ENCODE measurements at places on chromosomes 7 and 10.

DNA sequence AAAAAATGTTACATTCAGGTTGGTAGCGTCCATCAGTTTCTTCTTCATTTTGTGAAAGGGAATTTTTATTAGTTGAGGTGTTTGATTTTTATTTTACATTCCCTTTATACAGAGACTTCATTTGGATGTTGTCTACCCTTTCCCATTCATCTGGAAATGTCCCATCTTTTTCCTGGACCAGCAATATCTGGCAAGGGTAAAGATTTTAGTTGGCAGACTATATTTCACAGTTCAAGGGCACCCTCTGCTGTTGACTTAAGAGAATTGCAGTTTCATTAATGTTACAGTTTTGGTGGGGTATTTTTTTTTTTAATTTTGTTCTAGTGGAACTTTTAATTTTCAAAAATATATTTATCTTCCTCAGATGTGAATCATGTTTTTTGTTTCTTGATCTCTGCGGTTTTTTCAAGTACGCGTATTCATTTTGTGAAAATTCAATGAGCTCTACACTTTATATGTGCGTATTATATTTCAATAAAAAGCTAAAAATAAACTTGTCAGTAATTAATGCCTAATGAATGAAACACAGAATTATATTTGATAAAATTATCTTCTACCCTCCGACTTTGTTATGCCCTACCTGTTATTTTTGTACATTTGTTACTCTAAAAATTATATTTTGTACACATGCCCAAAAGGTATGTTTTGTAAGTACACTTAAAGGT is 97.9 kb upstream of the KLF14 start:
- DNase-seq, result peak; percentile 67

GRCh38 chr7:21106296-21106732 is 319.6 kb upstream of the SP8 start:
- no peak for DNase-seq

- peak; percentile 87 for DNase-seq
Observed at GRCh38 chr10:130021383-130021950, 57.4 kb upstream of the EBF3 start.

GRCh38 chr7:106814887-106815286 is 50.2 kb upstream of the PIK3CG start:
- no peak for DNase-seq

- no peak for DNase-seq
Observed at GRCh38 chr10:114397651-114398145, 6.6 kb downstream of the AFAP1L2 start.

DNA sequence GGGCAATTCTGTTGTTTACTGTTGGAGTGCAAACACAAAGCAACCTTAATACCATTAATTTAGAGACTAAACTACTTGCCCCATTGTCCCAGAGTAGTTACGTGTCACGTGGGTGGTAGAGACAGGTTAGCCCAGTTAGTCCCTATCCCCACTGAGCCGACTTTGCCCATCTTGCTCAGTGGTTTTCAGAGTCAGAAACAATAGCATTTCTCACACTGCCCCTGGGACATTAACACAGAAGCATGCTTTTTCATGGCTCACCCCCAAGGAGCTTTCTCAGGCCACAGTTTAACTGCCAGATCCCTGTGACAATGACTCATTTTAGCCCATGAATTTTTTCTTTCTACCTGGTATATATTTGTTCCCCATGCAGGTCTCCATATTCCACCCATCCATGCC is 271.0 kb downstream of the POU6F2 start:
- no peak for DNase-seq

- no peak for DNase-seq
Observed at GRCh38 chr10:17854044-17854652, 45.0 kb downstream of the MRC1 start.

DNA sequence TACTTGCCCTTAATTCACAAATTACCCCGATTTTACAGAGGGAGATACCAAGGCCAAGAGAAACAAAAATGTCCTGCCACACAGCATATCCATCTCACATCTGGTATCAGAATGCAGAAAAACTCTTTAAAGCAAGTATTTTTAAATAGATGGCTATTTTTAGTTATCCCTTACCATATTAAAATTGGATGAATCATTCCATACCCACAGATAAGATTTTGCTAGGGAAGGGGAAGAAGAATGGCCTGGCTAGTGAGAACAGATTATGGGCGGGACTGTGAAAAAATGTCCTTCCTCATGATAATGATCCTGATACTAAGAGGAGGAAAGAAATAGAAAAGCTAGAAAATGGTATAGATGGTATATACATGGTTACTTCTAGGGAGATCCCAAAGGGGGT is 80.6 kb upstream of the GATAD1 start:
- peak; percentile 24 for DNase-seq

- no peak for DNase-seq
Observed at GRCh38 chr7:30226614-30227268, 57.7 kb upstream of the ZNRF2 start.

- DNase-seq, result no peak
Observed at GRCh38 chr7:69550991-69551390, 47.3 kb upstream of the AUTS2 start.

- DNase-seq, result no peak
Observed at GRCh38 chr10:106078895-106079576, 1085.5 kb downstream of the SORCS1 start.

DNA sequence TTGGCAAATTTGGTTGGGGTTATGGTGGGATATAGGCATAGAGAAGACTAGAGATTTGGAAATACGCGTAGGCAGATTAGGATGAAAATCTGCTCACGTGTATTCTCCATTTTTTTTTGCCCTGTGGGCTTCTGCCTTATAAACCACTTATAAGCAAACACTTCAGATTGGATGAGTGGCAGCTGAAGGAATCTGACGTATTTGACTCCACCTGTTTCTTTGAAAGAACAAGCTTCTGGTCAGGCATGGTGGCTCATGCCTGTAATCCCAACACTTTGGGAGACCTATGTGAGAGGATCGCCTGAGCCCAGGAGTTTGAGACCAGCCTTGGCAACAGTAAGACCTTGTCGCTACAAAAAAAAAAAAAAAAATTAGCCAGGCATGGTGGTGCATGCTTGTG is 5.1 kb downstream of the STK31 start:
- DNase-seq, result no peak

GRCh38 chr7:156109988-156110387 is 297.7 kb upstream of the SHH start:
- DNase-seq, result no peak

- no peak for DNase-seq
Observed at GRCh38 chr10:49096890-49097445, 18.4 kb downstream of the VSTM4 start.

DNA sequence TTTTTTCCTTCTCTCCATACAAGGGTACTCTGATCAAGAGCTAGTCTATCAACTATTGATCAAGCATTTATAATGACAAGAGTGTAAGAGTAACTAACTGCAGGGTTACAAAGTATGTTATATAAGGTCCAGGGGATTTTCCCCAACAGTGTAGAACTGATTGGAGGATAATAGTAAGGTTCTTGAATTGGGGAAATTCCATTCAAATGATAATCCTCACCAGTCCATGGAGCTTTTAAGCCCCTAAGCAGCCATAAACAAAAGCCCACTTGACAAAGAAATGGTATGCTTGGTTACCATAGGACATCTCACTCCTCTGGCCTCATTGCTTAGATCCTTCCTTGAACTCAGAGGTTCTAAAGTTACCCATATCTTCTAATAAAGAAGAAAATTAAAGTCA is 8.2 kb downstream of the YME1L1 start:
- no peak for DNase-seq

DNA sequence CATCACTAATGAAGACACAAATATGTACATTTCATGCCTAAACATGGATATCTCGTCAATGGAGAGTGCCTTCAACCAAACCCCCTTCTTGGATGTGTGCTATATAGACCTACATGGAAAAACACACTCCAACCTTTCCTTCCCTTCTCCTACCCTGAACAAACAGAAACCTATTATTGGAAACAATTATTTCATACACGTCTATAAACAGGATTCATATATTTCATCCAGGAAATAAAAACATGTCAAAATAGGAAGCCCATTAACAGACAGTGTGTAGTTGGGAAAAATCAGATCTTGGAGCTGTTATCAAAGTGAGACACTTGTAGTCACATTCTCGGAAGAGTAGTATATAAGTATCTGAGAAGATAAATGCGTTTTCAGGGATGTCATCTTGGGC is 81.1 kb downstream of the NRP1 start:
- DNase-seq, result no peak

- peak; percentile 22 for DNase-seq
Observed at GRCh38 chr7:27994639-27995038, 186.0 kb downstream of the JAZF1 start.

- DNase-seq, result no peak
Observed at GRCh38 chr7:39304668-39305405, 261.4 kb upstream of the YAE1 start.

DNA sequence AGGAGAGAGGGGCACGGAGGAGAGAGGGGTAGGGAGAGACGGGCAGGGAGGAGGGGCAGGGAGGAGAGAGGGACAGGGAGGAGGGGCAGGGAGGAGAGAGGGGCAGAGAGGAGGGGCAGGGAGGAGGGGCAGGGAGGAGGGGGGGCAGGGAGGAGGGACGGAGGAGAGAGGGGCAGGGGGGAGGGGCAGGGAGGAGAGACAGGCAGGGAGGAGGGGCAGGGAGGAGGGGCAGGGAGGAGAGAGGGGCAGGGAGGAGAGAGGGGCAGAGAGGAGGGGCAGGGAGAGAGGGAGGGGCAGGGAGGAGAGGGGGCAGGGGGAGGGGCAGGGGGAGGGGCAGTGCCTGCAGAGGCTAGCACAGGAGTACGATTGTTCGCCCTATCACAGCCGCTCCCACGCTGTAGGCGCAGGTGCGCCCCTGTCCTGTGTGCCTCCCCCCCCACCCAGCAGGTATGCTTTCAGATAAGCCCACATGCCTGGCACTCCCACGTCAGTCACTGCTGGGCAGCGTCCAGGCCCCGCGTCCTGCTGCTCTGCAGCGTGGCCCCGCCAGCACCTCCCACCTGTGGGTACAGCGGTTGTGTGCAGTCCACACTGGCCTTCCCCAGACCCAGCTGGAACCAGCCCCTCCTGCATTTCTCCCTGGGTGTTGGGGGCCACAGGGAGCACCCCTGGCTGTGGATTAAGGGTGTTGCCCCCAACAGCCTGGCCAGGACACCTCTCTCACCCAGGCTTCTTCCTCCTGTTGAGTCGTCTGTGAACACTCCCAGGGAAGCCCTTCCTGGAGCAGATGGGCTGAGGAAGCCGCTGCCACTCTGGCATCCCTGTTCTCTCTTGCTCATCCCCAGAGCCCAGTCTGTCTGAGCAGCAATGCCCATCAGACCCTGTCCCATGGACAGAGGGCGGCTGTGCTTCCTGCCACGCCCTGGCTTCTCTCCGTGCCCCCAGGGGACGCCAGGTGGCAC is 10.8 kb downstream of the NKX6-2 start:
- no peak for DNase-seq

- no peak for DNase-seq
Observed at GRCh38 chr10:807958-808353, 118.5 kb upstream of the DIP2C start.

DNA sequence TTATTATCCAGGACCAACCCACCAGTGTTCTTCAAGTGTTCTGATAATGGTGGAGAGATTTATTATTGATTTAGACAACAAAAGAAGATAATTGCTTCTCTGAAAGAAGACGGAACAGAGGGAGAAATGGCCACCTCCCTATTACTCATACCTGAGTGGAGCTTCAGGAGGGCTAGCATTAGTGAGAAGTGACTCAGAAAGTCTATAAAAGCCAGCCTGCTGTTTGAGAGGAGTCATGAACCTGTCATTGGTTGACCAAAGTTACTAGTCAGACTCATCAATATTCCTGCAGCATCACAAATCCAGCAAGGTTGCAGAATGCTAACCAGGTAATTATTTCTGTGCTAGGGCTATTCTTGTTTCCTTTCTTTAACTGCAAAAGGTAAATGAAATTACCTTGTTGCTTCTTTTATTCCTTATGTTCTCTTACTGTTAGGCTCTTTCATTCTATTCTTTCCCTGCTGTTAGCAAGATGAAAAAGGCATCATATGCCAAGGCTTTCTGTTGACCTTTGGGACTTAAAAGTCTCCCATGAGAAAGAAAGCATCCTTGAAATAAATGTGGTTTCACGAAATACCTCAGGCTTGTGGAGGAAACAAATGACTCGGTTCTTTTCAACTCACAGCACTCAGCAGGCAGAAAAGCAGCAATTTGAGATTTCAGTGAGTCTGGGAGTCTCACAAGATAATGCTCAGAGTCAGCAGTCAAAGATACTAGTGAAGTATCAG is 256.4 kb upstream of the PHYHIPL start:
- peak; percentile 54 for DNase-seq

GRCh38 chr10:44046605-44047004 is 338.3 kb downstream of the CXCL12 start:
- peak; percentile 52 for DNase-seq

GRCh38 chr10:76408646-76409045 is 977.2 kb downstream of the LRMDA start:
- DNase-seq, result no peak

GRCh38 chr10:7908541-7909210 is 90.4 kb downstream of the TAF3 start:
- DNase-seq, result peak; percentile 6

DNA sequence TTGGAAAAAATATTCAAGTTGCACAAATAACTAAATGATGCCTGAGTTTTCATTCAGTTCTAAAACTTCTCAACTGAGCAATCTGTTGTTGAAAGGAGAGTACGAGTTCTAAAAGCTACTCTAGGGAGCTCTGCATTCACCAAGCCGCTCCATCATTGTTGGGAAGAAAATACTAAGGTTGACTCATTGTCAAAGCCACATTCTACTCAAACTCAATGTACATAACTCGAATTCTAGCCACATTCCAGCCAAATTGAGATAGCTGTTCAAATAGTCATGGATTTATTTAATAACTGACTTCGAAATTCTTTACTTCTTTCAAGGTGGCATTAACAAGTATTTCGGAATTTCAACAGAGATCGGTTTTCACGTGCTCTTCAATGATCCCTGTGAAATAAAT is 63.4 kb downstream of the KIAA1217 start:
- DNase-seq, result no peak

GRCh38 chr10:21043044-21043443 is 145.9 kb upstream of the NEBL start:
- DNase-seq, result no peak

GRCh38 chr7:12921751-12922345 is 234.4 kb downstream of the ARL4A start:
- DNase-seq, result no peak

DNA sequence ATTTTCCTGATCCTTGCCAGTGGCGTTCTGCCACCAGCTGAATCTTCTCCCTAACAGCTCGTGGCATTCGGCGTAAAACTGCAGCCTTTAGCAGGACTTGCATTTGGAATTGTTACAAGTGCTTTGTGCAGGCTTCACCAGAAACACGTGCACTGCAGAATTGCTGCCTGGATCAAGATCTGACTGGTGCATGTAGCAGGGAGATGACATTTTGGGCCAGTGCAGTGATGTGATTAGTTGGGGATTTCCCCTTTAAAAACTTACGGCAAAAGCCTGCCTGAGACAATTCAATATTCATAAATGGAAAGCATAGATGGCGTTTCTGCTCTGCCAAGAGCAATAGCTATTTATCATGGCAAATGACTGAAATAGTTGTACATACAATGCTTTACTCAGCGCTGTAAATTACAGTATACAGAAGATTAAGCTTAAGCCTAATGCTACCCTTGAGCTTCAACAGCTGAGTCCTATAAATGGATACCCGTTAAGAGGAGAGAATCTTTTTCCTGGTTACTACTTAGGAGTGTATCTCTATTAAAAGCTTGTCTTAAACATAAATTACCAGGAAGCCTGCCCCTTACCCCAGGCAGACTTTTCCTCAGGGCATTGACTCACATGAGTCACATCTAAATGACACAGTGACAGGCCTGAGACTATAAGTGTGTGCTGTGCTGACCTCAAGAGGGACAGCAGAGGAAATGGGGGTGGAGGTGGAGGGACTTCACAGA is 106.3 kb downstream of the ATXN7L1 start:
- peak; percentile 51 for DNase-seq

GRCh38 chr7:133060004-133060403 is 21.9 kb downstream of the CHCHD3 start:
- DNase-seq, result no peak

Measured in IMR-90 (cell line).